ENCODE measurements at places on chromosomes 2 and 18.

DNA sequence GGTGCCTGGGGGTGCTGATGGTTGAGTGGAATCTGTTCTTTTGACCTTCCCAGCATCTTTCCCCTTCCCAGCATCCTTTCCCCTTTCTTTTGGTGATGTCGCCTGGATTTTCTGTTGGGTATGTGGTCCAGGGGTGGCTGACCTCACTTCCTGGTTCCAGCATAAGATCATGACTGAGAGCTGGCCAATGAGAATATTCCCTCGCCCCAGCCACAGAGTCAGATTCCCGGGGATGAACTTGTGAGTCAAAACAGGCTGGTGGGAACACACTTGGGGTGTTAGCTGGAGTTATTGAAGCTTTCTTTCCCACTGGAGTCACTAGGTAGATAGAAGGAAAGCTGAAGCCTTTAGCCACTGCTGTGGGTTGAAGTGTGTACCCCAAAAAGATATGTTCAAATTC is 28.0 kb upstream of the FOSL2 start:
- DNase-seq = no peak

- DNase-seq = no peak
Observed at GRCh38 chr2:156192468-156192867, 140.1 kb downstream of the NR4A2 start.

GRCh38 chr18:21262244-21262643 is 20.2 kb downstream of the GREB1L start:
- DNase-seq = no peak

- no peak for DNase-seq
Observed at GRCh38 chr2:200761266-200761665, 50.4 kb upstream of the BZW1 start.

GRCh38 chr18:57219964-57220363 is 73.1 kb downstream of the BOD1L2 start:
- DNase-seq = no peak

- DNase-seq = peak; percentile 26
Observed at GRCh38 chr2:86337244-86337835, at the start of gene REEP1. REEP1 (minus strand) TSS chr2:86337626; CDS start chr2:86337510, 116 bp downstream.

GRCh38 chr2:44680424-44680971 is 261.0 kb upstream of the SIX3 start:
- DNase-seq = no peak

DNA sequence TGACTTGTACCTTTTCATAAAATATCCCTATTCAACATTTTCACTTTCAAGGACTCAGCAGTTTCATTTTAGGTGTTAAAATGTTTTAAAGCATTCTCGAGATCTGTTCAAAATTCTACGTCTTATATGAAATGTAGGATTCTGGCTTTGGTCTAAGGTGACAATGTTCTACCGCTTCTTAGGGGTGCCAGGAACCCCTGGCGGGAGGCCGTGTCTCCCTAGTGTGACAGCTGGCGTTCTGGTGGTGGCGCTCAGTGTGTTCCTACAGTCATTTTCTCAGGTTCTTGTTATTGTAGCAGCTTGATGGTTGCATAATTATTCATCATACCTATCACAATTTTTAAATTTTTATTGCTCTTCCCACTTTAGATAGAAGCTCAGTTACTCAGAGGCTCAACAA is 204.6 kb downstream of the AGAP1 start:
- no peak for DNase-seq

- DNase-seq = no peak
Observed at GRCh38 chr2:62587592-62587991, 81.6 kb upstream of the TMEM17 start.

- no peak for DNase-seq
Observed at GRCh38 chr2:110943070-110943634, 177.6 kb upstream of the BCL2L11 start.

DNA sequence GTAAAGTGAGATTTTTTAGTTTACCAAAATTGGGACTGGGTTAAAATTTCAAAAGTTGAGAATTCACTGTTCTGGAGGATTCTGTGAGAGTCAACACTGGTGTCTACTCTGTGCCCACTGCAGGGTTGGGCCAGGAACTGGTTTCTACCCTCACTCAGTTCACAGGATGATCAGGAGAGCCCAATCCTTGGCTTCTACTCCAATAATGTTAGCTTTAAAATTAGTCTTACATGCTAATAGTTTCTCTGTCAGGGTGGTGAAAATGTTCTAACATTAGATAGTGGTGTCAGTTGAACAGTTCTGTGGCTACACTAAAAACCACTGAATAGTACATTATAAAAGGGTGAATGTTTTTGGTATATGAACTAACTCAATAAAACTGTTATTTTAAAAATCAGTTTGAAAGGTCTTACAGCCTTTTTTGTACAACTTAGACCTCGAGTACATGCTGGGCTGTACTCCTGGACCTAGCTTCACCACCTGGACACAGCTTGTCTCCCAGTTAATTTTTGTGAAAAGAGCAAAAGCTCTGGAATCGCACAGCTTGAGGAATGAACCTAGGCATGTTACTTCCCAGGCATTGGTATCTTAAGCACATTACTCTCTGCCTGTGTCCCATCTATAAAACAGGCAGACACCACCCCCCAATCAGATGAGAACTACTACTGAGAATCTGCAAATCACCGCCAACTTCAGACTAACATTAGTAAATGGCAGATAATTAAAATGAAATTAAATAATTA is 44.4 kb downstream of the ACVR1 start:
- DNase-seq = no peak

GRCh38 chr2:10297191-10297830 is 5.4 kb upstream of the HPCAL1 start:
- no peak for DNase-seq

DNA sequence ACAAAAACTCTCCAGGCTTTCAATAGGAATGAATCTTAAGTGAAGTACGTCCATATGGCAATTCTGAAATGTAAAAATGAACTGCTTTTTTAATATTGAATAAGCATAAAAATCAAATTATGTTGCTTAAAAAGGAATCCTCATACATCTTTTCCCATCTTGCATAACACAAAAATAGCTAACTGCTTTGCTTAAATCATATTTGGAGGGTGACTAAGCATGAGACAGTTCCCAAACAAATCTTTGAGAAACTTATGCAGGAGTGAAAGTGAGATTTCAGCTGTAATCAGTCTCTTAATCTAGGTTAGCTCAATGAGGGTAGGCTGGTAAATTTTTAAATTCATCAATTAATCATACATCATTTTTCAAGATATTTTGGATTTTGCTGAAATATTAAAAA is 111.5 kb downstream of the MBD5 start:
- DNase-seq = no peak

DNA sequence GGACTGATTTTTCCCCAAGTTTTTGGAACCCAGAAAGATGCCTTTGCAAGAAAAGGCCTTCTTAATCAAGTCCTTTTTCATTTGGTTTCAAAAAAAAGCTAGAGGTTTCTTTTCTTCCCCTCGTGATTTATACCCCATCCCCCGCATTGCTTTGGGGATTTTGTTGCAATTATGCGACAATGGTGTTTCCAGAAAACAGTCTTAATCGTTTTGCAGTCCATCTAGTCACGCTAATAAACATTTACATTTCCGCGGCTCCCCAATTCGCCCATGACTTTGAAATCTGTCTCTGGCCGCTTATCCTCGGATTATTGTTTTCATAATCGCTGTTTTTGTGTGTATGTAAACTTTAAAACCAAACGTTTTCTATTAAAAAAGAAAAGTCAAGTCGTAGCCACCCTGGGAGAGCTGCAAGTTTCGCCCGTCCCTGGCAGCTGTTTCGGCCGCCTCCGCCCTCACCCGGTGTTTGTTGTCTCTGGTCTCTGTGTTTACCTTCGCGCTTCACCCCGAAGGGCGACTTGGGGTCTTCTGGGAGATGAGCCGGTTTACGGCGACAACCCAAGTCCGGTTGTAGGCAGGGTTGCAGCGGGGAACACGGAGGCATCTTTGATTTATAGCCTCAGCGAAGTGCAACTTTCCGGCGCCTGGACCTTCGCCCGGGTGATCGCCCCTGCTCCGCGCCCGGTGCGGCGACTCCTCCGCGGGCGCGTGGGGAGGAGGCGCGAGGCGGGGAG is 667 bp downstream of the SP9 start:
- DNase-seq = no peak

- DNase-seq = no peak
Observed at GRCh38 chr2:138255670-138256069, 245.9 kb upstream of the SPOPL start.

- no peak for DNase-seq
Observed at GRCh38 chr2:136116813-136117390, 1.0 kb downstream of the CXCR4 start.

DNA sequence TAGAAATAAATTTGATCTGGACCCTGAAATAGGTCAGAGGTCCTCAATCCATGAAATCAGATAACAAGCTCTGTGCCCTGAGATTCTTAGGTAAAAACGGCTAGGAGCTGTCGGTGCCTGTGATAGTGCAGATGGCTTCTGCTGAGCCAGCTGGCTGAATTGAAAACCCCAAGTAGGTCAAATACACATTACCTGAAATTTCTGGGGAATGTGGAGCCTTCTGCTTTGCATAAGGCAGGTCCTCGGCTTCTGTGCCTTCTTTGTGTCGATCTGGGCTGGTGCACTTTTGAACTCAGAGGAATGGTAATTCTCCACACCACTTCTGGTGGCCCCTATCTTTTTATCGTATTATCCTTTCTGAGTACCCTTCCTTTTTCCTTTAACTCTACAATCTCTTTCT is 66.6 kb downstream of the CNTNAP5 start:
- no peak for DNase-seq

GRCh38 chr2:121596221-121597080 is 52.8 kb downstream of the CLASP1 start:
- no peak for DNase-seq

- no peak for DNase-seq
Observed at GRCh38 chr2:16327326-16327725, 338.3 kb downstream of the CYRIA start.

DNA sequence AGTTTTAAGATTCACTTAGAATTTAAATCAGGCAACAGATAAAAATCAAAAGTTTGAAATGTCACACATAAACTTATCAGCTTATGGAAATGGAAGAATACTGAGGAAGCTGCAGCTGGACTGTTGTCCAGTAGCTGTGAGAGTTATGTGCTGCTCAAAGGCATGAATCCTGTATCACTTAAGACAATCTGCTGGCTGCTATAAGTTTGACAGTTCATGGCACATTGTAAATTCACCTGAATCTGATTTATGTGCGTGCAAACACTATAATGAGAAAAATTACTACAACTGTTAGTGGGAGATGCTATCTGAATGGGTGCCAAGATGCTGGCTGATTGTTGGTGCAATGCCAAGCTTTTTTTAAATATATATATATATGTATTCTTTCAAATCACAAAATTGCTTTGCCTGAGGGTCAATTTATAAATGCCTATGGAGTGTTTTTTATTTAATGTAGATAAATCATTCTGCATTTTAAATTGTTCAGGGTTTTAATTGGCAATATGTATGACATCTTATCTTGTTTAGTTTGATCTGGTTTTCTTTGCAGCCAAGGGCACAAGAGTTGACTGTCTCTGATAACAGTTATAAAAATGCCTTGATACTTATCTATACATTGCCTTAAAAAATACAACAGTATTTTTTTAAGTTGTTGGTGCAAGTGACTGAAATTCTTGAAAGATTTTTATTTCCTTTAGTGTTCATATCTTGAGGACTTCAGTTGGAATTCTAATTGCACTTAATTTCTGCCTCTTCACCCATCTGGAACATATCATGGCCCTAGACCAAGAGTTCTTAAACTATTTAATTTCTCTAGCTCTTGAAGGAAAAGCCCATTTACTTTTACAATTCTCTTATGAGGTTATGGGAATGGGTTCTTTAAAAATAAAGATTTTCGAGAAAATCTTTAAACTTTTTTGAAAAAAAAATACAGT is 48.7 kb downstream of the CAVIN2 start:
- no peak for DNase-seq

- no peak for DNase-seq
Observed at GRCh38 chr2:74130211-74130995, 17.3 kb downstream of the BOLA3 start.
